Stimulated activated naive CD4-positive, alpha-beta T cell treated with Interleukin-2 at 50 U/mL for 16 hours (primary cell): ENCODE measurements at places on chromosomes 1 and 21.

DNA sequence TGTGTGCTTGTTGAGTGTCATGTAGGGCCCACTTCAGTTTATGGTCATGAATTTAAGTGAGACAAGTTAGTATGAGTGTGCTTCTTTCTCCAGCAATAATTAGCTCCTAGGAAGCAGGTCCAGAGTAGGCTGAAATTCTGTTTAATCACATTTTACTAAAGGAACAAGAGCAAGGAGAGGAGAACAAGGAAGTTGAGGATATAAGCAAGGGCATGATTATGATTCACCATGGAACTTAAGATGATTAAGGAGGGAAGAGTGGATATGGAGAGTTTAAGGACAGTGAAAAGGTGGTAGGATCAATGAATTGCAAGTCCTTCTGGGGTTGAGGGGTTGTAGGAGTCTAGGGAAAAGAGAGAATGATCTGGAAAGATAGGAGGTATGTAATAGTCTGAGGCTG lies 3.1 kb upstream of the DIPK1A start:
- DNase-seq = no peak

DNA sequence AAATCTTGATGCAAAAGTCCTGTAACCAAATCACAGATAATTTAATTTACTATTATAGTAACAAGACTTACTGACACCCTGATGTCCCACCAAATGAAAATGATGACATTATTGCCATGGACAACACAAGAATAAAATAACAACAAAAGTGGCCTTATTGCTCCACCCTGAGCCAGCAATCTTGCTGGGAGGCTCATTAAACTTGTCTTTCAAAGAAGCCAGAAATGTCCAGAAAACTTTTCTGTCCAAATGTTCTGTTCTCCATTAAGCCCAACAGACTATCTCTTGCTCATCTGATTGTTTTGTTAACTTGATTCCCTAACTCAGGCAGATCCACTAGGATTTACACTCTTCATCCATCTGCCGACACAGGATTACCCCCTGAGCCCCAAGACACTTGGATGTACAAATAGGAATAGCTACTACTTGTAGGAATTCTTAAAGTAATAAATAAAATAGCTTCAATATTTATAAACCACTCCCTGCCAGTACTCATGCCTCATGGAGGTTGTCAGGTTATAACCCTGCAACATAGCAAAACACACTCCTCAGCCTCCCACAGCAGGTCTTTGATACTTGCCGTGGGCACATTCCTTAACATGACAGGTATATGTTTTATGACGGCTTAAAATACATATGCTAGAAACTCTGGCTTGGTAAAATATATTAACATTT lies 84.9 kb downstream of the PTPN14 start:
- DNase-seq = no peak

DNA sequence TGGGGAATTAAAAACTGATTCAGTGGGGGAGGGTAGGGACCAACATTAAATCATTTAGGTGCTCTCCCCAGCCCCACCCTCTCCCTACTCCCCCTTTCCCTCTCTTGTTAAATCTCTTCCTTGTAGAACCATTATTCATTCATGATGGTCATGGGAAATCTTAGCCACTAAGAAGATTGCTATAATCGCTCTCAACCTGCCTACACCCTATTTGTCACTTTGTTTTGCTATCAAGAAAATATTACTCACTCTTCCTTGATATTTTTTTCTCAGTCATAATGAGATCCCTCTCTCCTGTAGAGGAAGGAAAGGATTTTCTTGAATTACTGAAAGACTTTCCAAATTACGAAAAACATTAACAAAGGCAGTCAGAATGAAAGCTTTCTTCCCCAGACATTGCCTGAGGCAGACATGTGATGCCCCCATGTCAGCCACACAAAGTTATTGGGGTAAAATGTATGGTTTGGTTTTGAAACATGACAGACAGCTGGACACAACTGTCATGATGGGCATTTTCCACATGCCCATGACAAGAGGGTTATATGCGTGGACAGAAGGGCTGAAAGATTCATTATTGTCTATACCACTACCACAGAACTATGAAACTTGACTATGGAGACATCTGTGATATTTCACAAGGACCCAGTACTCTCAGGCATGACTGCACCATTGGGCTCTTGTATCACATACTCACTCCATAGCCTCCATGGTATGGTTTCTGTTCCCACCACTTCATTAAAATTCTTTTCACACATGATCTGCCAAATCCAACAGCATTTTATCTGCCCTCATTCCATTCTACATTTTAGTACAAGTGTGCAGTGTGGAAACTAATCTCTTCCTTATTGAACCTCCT lies 420.1 kb downstream of the DISC1 start:
- DNase-seq = no peak

DNA sequence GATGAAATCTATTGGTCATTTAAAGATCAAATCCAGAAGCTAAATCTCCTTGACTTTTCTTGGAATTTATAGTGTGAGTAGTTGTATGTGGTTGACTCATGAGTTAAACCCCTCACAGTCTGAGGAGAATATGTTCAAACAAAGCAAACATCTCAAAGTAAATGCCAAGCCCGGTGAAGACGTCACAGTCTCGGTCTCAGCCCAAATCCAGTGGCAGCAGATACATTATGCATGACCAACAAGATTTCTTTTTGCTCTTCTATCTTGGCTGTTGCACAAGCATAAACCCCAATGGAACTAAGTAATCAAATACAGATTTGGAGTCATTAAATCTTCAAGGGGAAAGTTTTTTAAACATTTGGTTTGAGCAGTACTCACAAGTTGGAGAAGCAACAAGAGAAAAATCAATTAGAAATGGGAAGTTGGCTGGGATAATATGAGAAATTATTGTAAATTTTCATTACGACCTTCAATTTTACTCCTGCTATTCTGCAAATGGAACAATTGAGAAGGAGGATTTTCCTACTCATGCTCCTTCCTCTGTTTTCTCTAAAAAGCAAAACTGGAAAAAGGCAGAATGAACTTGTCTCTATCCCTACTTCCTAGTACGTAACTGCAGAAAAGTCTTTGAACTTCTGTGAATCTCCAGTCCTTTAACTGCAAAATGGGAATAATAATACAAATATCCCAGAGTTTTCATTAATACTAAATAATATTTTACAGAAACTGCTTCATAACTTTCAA lies 575.8 kb downstream of the NUF2 start:
- no peak for DNase-seq

GRCh38 chr1:8970870-8971337 lies 25.2 kb downstream of the CA6 start:
- no peak for DNase-seq

GRCh38 chr1:179310721-179311120 lies 17.1 kb downstream of the SOAT1 start:
- no peak for DNase-seq

GRCh38 chr1:76290271-76290670 lies 215.7 kb downstream of the ST6GALNAC3 start:
- DNase-seq = no peak
